NCI-H1417 (cell line): ENCODE measurements at places on chromosomes 7 and 10.

GRCh38 chr10:29917311-29917710 lies 142.1 kb downstream of the JCAD start:
- DNase-seq = no peak

GRCh38 chr10:89129911-89130310 lies 77.2 kb downstream of the CH25H start:
- no peak for DNase-seq

- no peak for DNase-seq
These were observed 20.5 kb downstream of the OTUD1 start for GRCh38 chr10:23459308-23459939.

DNA sequence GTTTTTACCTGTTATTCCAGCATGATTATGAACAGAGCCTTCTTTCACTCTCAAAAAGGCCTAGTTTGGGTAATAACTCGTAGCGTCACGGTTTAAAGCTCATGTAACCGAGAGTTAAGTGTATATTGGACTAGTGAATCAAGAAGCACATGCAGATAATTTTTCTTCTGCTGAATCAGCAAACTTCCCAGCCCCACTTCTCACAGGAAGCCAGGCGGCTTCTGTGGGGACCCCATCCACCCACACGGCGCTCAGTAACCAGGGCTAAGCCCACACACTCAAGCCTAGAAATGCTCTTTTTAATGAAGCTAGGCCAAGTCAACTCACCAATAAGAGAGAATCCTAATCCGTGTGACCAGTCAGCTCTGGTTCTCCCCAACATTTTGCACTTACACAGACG lies 191.2 kb upstream of the MGMT start:
- no peak for DNase-seq
